ENCODE measurements at places on chromosomes 12 and 14. TPM values are rescaled to one million over a fixed set of nuclear protein-coding genes. Genes with fewer than 3 reads are reported as not detected.

The VRTN gene
- total RNA-seq, result not detected

The GLIPR1L2 gene
- total RNA-seq, result 0.76 TPM

DNA sequence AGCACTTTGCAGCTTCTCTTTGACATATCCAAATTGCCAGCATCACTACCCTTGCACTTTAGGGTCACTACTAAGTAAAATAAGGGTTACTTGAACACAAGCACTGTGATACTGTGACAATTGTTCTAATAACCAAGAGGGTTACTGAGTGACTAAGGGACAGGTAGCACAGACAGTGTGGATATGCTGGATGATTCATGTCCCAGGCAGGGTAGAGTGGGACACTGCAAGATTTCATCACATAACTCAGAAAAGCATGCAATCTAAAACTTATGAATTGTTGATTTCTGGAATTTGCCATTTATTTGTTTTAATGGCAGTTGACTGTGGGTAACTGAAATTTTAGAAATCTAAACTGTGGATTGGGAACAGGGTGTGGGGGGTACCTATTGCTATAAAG, 218.8 kb downstream of the KITLG start:
- no peak for DNase-seq

The BATF gene
- total RNA-seq, result 1.4 TPM

- no peak for DNase-seq
These were observed 9.9 kb upstream of the KANSL2 start for GRCh38 chr12:48691826-48692487.

GRCh38 chr12:91704446-91704845, 441.2 kb downstream of the BTG1 start:
- no peak for DNase-seq

The KRT75 gene
- not detected for total RNA-seq

DNA sequence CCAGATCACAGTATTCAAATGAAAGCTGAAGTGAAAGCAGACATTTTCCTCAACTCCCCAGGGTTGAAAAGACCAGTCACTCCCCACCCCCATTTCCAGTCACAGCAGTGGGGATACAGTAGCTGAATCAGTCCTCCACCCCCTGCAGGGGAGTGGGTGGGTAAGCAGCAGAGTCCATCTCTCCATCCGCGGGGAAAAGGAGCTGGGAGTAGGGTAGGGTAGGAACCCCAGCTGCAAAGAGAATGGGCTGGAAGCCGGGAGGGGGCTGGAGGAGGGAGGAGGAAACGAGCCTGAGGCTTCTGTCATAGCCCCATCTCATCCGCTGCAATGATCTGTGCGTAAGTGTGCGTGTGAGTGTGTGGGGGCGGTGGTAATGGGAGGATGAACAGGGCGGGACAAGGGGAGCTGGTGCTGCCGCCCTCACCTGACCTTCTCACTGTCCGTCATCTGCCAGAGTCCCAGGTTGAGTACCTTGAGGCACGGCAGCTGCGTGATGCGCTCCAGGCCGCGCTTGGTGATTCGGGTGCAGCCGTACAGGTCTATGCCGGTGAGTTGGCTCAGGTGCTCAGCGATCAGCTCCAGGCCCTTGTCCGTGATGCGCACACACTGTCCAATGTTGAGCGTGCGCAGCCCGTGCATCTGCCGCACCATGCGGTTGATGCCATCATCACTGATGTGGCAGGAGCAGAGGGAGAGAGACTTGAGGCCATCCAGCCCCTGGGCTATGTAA, 1.8 kb downstream of the FBXL14 start:
- peak; percentile 16 for DNase-seq

DNA sequence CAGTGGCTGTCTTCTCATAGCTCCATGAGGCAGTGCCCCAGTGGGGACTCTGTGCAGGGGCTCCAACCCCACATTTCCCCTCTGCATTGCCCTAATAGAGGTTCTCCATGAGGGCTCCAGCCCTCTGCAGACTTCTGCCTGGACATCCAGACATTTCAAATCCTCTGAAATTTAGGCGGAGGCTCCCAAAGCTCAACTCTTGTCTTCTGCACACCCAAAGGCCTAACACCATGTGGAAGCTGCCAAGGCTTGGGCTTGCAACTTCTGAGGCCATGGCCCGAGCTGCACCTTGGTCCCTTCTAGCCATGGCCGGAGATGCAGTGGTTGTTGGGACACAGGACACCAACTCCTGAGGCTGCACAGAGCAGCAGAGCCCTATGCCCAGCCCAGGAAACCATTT, 20.5 kb upstream of the PPP2R5C start:
- no peak for DNase-seq

GRCh38 chr14:89814126-89814525, 140.4 kb downstream of the EFCAB11 start:
- DNase-seq, result no peak

- DNase-seq, result no peak
These were observed 9.7 kb upstream of the GLT1D1 start for GRCh38 chr12:128843538-128843937.

The GDF3 gene
- total RNA-seq, result not detected

DNA sequence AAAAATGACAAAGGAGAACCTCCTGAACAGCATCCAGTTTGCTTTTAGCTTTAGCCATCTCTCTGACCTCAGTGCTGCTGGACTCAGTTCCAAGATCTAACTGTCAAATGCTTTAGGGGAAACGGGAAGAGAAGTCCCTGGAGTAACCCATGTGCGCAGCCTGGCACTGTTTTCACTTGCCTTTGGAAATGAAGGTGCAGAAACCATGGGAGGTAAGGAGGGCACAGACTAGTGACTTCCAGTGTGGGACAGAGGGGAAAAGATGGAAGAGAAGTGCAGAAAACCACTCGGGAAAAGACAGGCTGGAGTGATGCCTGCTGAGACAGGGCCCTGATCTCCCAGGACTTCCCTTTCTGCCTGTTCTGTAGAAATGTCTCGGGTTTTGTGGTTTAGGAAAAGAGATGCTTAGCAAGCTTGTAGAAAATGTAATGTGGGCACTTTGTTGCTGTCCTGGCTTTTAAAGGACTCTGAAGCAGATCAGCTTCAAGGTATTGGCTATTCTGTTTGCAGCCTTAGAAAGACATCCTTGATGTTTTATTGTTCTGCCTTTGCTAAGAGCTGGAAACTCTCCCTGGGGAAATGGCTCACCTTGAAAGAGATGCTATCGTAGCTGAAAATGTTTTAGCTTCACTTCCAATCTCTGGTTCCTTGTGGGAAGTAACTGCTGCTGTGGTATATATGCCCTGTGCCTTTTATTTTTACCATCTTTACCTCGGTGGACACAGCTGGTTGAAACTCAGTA, 124.6 kb upstream of the HIF1A start:
- DNase-seq, result no peak

GRCh38 chr14:99708449-99708848, 24.4 kb downstream of the CYP46A1 start:
- DNase-seq, result no peak

GRCh38 chr14:28759653-28760313, 6.8 kb upstream of the FOXG1 start:
- no peak for DNase-seq

- peak; percentile 97 for DNase-seq
These were observed at the start of gene TSPAN31 for GRCh38 chr12:57744777-57745484. TSPAN31 (plus strand) TSS chr12:57745039; CDS start chr12:57745155, 116 bp downstream.

The SIX6 gene
- total RNA-seq, result not detected

DNA sequence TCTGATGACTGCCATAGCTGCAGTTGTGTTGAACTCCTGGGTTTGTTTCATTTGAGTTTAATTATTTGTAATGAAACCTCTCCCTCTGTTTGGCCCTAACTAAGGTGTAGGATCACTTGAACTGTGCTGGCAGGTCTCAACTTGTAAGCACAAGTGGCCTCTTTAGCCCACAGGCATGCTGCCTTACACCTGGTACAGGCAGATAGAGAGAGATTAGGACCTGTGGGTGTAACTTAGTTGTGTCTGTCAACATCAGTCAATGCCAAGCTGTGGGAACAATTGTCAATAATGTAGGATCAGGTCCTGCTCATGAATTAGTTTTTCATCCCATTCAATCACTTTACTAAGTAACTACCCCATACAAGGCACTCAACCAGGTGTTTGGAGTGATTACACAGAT, 263.0 kb upstream of the G2E3 start:
- DNase-seq, result no peak

DNA sequence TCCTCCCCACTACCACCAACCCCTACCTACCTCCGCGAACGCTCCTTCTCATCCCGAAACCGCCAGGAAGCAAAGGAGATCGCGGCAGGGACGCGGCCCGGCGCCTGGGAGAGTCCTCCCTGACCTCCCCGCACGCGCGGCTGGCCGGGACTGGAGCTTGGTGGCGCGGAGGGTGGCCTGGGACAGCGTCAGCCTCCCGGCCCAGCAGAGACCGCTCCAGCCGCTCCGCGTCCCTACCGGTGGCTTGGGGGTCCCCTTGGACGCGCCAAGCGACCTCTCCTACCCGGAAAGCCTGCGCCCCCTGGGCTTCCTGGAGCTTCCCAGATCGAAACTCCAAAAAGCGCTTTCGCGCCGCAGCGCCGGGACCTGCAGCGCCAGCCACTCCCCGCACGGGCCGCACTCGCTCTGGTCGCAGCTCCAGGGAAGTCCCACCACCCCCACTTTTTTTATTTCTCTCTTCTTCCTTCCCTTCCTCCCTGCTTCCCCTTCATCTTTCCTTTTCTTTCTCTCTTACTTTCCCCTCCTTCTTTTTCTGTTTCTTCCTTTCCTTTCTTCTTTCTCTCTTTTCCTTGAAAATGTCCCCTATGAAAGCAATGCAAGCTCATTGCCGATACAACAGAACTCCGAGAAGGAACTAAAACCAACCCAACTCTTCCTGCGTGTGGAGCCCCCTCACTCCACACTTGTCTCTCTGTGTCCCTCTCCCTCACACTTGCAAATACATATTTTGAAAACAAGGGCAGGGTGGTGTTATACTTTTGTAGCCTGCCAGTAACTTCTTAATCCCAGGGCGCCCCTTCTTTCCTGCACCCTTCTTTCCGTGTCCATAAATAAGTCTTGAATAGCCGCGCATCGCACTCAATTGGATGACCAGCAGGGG, 3.8 kb downstream of the DIO3 start:
- no peak for DNase-seq

DNA sequence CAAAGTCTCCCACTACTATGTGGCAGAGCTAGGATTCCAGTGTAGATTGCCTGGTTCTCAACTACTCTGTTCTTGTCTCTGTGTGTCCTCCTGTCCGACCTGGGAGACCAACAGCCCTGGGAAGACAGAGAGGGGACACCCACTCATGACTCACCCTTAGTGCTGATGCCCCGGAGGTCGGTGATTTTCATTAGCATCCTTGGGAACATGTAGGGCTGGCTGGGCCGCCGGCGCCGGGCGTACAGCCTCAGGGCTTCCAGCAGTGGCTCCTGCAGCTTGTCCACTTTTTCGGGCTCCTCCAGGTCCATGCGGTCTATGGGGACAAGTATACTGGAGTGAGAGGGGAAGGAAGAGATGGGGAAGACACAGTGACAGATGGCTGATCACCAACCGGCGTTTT, 5.9 kb upstream of the ITGB7 start:
- DNase-seq, result no peak

DNA sequence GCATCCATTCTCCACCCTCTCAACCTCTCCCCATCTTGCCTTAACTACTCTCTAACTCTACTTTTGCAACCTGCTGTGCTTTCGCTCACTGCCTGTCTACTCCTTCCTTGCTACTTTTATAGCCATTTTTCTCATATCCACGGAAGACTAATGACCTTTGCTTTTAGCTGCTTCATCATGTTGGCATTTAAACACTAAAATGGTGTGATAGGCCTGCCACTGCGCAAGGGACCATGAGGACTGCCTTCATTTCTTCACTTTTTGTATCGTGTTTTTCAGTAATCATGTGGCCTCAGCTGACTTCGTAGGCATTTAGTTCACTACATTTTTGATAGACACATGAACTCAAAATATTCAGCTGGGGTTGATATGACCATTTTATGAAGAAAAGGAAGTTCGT, 252.1 kb downstream of the BCAT1 start:
- DNase-seq, result no peak

GRCh38 chr14:95245334-95245733, 74.4 kb downstream of the CLMN start:
- no peak for DNase-seq

DNA sequence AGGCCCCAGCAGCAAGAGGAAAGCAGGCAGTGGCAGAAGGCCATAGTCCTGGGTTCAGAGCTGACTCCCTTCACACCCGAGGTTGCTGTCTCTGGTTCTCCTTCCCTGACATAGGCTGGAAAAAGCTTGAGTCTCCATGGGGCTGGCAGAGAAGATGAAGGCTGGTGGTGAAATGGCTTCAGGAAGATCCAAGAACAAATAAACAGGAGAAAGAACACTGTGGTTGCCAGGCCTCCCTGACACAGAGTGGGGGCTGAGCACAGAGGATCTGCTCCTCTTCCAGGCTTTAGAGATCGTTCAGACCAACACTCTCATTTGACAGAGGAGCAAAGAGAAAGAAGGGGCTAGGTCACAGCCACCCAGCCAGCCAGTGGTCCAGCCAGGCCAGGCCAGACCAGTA, 14.3 kb downstream of the HDAC7 start:
- DNase-seq, result no peak

The SDR39U1 gene
- total RNA-seq, result 43.7 TPM
